ENCODE measurements at places on chromosomes 5 and 9.

DNA sequence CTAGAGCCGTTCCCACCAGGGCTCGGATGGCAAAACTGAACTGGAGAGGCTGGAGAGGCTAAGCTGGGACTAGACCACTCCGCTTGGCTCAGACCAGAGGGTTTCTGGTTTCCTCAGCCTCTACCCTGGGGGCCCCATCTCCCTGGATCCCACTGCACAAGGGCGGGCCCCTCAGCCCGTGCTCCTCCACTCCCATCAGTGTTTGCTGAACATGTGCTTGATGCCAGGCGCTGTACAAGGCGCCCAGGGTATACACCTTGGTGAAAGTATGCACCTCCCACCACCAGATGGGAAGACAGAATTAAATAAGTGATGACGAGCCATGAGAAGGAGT is 18.0 kb downstream of the GPX3 start:
- no peak for DNase-seq

DNA sequence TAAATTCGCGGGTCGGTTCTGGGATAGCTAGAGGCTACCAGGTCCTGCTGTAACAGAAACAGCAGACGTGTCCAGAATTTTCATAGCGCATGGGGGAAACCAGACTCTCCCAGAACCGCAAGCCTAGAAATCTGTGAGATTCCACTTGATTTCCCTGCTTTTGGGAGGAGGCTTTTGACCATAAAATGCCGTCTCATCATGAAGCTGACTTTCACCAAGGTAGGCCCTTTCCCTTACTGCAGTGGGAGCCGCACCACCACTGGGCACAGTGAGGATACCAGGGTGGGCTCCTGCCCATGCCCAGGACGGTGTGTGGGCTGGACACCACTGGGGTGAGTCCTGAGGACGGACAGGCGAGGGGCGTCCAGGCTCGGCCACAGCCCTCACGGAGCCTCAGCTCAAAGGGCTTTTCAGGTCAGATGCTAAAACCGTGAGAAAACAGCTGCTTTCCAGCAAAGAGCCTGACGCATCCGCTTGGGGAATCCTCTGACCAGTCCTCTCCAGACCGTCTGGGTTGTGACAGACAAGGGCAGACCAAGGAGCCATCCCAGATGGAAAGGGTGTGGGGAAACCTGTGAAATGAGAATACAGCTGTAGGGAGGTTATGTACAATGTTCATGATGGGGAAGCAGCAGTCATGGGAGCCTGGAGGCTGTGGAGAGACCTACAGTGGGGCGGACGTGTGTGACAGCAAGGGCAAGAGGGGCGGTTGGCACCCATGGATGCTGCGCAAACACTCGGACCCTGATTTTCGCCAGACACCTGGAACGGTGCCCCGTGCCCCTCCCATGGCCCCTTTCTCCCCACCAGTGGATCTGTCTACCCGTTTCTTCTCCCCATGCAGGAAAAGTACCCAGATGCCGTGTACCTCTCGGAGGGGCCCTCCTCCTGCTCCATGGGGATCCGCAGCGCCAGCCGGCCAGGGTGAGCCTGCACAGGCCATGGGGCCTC is 59.2 kb downstream of the IPPK start:
- no peak for DNase-seq

GRCh38 chr5:167804512-167805220 is 486.8 kb upstream of the WWC1 start:
- DNase-seq: no peak

GRCh38 chr5:144139586-144139985 is 30.9 kb downstream of the YIPF5 start:
- no peak for DNase-seq

- no peak for DNase-seq
Measured at GRCh38 chr5:158837908-158838307, 261.8 kb downstream of the EBF1 start.
